Activated naive CD8-positive, alpha-beta T cell treated with anti-CD3 and anti-CD28 coated beads, Interleukin-2, amount 10 ng/mL, durations not matched to agents 7 days and 5 days (primary cell): ENCODE measurements at places on chromosomes 13 and 19. TPM values are rescaled to one million over a fixed set of nuclear protein-coding genes. Genes with fewer than 3 reads are reported as not detected.
A peak's percentile ranks its signal among the peaks of the same experiment; 100 is the strongest.

- DNase-seq, result no peak
These were observed 919.9 kb upstream of the MIR17HG start for GRCh38 chr13:90427322-90428272.

GRCh38 chr19:10268071-10268470, 2.8 kb upstream of the ICAM1 start:
- DNase-seq, result no peak

DNA sequence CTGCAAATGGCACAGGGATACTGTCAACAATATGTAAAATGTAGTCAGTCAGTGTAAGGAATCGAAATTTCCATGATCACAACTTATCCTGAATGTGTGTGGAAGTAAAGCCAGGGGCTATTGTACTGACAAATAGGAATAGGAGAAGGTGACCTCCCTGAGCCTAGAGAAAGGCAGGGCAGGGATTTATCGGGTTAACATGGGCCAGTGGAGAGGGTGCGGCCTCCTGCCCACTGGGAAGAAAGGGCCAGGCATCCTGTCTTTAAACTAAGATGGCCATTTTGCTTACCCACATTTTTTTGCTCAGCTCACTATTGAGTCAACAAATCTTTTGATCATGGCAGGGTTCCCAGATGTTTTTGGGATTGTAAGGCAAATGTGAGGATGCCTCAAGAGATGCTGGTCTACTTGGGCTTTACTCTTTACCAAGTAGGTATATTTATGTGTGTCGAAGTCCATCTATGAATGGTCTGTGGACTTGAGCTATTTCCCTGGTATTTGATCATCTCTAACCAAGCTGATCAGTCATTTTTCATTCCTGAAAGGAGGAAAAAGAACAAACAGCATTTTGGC, 116.6 kb upstream of the RNF113B start:
- no peak for DNase-seq

GRCh38 chr13:29239653-29240525, 355.6 kb downstream of the SLC7A1 start:
- no peak for DNase-seq

DNA sequence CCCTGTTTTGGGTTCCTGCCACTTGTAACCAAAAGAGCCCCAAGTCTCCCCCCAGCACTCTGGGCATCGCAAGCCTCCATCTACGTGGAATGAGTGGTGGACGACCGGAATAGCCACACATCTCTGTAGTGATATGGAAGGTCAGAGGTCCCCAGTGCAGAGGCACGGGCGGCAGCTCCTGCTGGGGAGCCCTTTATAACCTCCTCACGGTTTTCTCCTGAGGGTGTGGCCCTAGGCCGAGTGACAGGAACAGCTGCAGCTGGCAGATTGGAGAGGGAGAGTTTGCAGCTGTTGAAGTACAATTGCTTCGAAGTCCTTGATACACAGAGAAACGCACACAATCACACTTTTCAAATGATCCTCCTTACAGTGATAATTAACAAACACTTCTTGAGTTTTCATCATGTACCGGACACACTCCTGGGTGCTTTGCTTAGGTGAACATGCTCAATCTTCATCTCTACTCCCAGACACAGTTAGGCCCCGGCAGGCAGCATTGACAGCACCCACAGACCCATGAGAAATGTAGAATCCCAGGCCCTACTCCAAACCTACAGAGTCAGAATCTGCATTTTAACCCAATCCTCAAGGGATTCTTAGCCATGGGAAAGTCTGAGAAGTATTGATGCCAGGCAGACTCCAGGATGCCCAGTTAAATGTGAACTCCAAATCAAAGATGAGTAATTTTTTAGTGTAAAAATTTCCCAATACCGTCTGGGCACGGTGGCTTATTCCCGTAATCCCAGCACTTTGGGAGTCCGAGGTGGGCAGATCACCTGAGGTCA, 4.9 kb upstream of the ZNF787 start:
- DNase-seq, result no peak

WDR88 gene
- total RNA-seq, result not detected

SCGB2B2 gene
- total RNA-seq, result 0.26 TPM

PGLYRP2 gene
- total RNA-seq, result 0.40 TPM

- DNase-seq, result no peak
These were observed 627.7 kb downstream of the FGF9 start for GRCh38 chr13:22298530-22298929.

GRCh38 chr19:39677961-39678889, 22.5 kb downstream of the LGALS16 start:
- DNase-seq, result no peak

DNA sequence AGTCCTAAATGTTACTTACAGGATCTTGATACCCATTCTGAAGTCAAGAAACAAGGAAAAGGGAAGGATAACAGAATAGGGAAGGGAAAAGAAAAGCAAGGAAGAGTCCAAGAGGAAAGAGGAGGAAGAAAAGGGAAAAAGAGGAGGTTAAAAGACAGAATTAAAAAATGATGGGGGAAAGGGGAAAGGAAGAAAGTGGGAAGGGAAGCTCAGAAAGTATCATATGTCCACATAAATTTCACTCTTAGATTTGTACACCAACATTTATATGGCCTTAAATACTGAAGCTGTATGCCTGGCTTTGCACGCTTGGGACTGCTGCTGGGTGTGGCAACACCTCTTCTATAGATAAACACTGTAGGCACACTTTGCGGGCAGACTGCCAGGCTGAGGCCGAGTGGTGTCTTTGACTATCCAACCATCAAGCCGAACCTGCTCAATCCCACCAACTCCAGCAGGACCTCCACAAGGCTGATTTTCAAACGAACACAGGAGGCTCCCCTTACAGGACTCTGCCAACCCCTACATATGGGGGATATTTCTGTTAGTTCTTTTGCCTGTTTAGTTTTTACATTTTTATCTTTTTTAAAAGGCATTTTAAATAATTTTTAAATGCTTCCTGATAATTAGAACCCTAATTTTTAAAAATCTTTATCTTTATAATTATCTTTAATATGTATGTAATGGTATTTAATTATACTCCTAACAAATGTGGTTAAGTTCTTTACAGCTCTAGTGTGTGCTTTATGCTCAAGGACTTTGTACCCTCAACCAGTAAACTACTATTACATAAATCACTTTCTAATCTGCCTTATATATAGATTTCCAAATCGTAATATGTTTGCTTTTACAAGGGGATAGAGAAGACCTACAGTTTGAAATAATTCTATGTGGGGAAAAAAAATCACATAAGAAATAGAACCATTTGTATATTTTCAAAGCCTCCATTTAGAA, 154.2 kb downstream of the DIAPH3 start:
- DNase-seq, result no peak

ZNF491 gene
- total RNA-seq, result 3.1 TPM

GRCh38 chr13:32472194-32472621, 44.3 kb upstream of the N4BP2L1 start:
- no peak for DNase-seq

GRCh38 chr13:98274921-98275487, 97.9 kb upstream of the RNF113B start:
- no peak for DNase-seq

ATP4B gene
- total RNA-seq, result not detected

SLC17A7 gene
- total RNA-seq, result 0.14 TPM

DNA sequence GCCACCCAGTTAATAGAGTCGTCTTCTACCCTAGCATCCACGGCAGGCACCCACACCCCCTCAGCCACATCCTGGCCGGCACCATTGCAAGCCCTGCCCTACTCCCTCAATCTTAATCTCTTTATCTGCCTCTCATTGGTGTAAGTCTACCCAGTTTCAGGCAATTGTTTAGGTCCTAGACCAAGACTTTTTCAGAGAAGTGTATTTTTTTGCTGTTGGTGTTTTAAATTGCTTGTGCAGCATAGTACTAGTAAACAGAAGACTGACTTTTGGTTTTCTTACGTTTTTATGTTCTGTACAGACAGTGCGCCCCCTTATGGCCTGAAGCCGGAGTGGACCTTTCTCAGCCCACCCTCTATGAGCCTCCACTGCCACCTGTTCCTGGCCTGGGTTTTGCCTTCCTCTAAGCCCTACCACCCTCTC, 2.3 kb upstream of the LCP1 start:
- DNase-seq, result peak; percentile 72

GRCh38 chr13:67139551-67139950, 90.6 kb downstream of the PCDH9 start:
- DNase-seq, result no peak

GRCh38 chr13:34647379-34648150, 294.5 kb upstream of the NBEA start:
- DNase-seq, result no peak

DNA sequence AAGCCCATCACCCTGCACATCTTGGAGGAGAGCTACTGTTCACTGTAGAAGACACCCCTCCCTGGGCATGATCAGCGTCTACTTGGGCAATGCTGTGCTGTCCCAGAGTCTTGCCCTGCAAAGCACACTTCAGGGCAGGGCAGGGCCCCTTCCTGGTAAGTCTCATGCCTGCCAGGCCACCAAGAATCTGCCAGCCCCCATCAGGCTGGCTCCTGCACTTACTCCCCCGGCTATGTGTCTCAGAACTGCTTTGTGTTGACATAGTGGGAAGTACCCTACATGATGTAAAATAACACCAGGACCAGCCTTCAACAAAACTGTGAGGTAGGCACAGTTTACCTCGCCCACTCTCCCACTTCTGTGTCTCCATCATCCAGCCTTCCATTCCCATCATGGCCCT, 27.8 kb upstream of the ATP12A start:
- DNase-seq, result no peak

HIF3A gene
- total RNA-seq, result not detected

DNA sequence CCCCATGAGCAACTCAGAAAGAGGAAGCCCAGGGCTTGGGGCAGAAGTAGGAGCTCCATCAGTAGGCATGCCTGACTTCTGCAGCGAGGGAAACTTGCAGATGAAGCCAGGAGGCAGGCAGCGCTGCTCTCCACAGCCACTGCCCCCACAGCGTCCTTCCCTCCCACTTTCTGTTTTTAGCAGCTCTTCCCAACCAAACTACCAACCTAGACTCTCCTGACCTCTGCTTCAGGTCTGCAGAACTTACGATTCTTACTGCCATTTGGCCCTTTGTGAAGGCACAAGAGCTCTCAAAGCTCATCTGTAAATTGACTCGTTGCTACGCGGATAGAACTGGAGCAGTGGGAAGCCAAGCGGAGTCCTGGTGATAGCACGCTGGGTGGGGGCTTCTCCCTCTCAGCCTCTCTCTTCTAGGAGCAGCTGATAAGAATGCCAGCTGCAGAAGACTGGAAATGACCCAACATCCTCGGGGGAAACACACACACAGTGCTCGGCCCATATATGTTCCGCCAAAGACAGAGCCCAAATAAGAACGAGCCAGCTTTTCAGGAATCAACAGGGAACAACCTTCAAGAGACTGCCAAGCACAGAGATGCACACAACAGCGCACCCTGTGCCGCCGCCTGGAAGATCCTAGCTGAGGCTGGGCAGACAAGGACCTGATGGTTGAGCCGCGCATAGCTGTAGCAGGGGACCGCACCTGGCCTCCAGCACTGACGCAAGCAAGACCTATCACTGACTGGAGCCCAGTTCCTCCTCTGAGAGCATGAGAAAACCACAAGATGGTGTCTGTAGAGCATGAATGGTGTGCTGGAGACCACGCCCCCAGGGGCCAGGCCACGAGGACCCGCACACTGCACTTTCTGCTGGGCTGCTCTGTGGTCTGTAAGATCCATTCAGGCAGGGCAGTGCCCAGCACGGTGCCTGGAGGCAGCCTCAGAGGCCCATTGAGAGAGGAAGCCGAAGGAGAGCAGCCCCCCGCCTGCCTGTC, 15.9 kb upstream of the SLC35E1 start:
- peak; percentile 64 for DNase-seq

TNNT1 gene
- not detected for total RNA-seq

DNA sequence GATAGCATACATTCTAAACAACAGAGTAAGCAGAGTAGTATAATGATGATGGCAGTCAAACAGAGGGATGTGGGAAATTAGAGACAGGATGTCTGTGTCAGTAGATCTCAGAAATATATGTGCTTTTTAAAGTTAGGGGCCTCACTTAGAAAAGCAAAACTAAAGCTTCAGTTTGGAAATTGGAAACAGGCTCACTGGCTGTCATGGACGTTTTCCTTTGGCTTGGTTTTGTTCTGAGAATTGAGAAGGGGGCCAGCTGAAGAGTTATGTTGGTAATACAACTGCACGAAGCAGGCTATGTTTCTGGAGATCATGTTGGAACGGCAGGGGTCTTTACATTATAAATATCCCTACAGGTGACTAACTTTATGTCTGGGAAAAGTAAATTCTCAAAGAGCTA, 261.3 kb downstream of the LMO7 start:
- DNase-seq, result no peak
